ENCODE measurements at places on chromosomes 1 and 21.

GRCh38 chr1:154972517-154973343, 1.8 kb upstream of the CKS1B start:
- peak; percentile 65 for DNase-seq

DNA sequence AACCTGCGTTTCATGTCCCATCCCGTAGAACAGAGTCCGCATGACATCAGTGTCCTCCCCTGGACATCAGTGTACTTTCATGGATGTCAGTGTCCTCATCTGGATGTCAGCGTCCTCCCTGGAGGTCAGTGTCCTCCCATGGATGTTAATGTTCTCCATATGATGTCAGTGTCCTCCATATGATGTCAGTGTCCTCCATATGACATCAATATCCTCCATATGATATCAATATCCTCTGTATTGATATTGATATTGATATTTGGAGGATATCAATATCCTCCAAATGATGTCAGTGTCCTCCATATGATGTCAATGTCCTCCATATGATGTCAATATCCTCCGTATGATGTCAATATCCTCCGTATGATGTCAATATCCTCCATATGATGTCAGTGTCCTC, 284.9 kb downstream of the AJAP1 start:
- no peak for DNase-seq

GRCh38 chr1:29707796-29708195, 471.5 kb downstream of the PTPRU start:
- no peak for DNase-seq

DNA sequence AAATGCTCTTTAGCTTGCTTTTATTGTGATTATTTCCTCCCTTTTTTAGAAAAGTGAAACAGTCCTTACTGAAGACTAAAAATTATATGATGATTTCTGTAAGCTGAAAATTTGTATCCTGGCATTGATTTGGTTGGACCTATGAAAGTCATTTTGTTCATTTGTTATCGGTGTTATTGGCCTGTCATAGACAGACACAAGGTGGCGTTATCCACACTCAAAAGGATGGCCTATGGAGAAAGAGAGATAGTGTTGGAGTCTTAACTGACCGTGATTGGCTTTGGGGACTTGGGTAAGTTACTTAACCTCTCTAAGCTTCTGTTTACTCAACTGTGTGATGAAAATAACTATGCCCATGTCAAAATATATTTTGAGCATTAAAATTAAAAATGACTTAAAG, 203.6 kb upstream of the CHODL start:
- no peak for DNase-seq

GRCh38 chr1:188343914-188344313, 1515.2 kb downstream of the PLA2G4A start:
- no peak for DNase-seq

DNA sequence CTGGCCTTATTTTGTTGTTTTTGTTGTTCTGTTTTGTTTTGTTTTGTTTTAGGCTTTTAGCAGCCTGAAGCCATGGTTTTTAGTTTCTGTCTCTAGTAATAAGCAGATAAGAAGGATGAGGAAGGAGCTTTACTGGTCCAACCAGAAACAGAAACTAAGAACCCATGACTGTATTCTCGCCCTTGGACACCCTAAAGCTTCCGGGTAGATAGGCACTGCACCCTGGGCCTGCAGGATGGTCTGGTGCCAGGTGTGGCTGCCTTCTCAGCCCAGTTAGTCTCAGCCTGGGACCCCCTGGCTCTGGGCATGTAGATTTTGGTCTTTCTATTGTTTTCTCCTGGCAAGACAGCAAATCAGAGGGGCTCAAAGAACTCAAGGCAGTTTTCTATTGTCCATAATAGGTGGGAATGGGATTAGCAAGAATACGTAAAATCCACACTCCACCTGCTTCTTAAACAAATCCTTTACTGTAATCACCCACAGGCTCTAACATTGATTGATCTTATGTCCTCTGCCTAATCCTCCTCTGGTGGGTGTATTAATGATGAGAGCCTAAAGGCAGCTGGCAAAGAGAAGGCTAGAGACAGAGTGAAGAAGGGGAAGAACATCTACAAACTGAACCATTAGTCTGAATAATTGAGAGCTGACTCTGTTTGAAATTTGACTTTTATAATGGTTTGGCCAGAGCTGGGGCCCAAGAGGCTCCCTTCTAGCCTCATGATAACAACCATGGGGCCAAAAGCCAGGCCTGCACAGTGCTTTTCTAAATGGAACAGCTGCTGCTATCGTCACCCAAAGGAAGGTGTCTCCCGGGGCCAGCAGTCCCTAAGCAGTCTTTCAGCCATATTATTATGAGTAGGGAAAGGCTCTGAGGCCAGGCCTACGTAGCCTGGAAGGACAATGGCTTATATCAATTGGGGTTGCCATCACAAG, 106.8 kb upstream of the ATP1A1 start:
- no peak for DNase-seq

DNA sequence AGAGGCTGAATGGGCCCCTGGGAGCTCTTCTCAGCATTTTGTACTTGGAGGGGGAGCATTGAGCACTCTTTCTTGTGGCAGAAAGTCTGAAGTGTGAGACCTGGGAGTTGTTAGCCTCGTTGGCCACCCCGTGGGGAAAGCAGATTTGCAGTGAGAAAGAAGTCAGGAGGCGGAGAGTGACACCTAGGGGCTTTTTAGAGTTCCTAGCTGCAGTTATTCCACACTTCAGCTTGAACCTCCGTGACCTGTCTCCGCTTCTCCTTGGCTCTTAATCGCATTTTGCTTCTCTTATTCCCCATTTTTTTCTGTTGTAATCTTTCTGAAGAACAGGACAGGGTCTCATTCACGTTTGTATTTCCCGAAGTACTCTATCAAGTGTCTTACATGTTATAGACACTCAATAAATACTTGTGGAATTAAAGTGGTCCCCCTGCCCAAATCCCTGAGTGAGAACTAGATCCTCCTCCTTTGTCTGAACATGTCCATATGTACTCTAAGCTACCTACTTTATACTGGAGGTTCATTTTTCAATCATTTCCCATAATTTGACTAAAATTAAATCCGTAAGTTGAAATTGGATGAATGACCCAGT, 14.5 kb upstream of the C1orf141 start:
- DNase-seq, result peak; percentile 53

Measured in amniotic stem cell (primary cell).